Hematopoietic multipotent progenitor cell treated with erythropoietin and hydrocortisone succinate and interleukin-3 and kit ligand, for 6 days (in vitro differentiated cells): ENCODE measurements at places on chromosomes 4 and X.
A peak's percentile ranks its signal among the peaks of the same experiment; 100 is the strongest.

DNA sequence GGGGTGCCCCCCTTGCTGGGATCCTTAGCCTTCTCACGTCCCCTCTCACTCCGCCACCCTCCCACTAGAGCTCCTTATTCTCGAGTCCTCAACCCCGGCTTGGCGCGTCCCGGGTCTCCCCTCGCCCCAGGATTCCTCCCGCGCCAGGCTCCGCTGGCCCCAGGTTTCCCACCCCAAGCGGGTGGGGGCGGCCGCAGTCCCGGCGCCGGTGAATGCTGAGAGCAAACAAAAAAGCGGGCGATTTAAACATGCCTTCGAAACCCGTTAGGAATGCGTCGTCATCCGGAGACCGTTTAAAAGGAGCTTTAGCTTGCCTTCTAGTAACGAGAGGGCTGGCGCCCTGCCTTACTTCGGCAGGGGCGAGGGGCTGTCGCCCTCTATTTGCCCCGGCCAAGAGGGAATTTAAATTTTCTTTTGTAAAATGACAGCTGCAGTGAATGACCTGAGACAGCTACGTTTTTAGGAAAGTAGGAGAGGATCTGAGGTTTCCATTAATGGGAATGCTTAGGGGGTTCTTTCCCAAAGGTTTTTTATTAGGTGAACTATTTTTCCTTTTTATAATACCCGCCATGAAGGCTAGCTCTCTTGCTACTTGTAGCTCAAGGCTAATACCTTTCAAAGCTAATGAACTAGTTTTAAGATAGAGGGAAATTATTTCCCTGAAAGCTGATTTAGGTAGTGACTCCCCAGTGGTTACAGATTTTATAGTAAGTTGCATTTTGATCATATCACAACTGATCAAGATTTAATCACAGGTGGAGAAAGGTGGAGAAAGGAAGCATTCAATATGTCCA lies 3.1 kb downstream of the JADE1 start:
- peak; percentile 83 for DNase-seq

- no peak for DNase-seq
Measured at GRCh38 chrX:150118476-150118875, 180.2 kb upstream of the EOLA2 start.

DNA sequence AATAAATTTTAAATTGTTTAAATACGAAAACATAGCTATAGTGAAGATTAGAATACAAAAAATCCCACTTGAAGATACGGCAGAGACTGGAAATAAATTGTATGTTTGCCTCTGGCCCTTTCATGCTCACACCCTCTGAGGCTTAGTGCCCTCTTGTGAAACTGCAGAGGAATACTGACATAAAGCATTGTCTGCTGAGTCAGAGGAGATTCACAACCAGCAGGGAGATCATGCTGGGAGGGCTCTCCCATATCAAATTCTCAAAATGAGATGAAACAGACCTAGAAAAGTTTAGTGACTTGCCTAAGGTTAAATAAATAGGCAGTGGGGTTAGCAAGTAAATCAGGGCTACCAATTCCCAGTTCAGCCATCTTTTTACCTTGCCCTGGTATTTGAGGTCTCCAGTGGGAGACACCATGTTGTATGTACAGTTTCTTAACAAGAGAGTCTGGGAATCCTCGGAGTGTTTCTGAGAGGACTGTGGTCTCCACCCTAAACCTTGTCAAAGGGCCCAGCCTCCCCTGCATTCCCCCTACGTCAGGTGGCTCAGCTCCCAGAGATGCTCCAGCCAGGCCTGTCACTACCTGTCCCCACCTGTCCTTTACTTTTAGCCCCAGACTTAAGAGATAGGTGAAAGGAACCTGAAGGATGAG lies 581.4 kb upstream of the DIPK2B start:
- DNase-seq, result peak; percentile 60

DNA sequence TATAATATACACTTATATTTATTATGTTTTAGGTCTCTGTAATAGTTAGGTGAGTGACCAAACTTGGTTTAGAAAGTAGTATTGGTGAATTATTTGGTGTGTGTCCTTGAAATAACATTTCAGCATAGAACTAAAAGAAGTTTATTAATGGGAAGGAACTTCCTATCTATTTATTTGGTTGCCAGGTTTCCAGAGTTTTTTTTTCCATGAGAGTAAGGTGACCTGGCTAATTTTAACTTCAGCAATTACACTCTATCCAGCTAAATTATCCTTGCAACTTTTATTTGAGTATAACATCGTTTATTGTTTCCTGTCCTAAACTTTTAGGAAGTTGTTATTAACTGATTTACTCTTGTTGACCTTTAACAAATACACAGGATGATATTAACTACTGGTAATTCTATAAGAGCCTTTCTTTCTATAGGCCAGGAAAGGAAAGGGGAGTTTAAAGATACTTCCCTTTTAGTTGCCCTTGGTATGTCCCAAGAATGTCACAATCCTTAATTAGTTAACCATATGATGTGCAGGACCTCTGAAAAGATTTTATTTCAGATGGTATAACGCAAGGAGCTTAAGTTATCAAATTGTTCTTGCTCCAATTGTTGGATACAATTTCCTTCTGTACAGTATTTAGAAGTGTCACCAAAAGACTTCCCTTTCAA lies 18.9 kb downstream of the PRDM8 start:
- peak; percentile 31 for DNase-seq
